ENCODE measurements at places on chromosomes 4 and X. TPM values are rescaled to one million over a fixed set of nuclear protein-coding genes. Genes with fewer than 3 reads are reported as not detected.

DNA sequence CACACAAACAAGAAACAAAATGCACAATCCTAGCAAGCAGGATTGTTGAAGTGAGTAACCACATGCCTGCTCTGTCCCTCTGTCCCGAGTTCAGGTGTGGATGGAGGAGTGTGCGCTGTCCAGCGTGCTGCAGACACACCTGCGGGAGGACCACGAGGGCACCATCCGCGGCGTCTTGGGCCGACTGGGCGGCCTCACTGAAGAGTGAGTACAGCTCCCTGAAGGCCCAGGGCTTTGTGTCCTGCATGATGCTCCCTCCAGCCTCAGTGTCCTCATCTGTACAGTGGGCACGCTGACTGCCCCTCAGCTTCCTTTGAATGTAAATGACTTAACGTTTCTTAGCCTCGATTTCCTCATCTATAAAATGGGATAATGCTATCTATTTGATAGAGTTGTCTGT, 82.5 kb downstream of the EVC start:
- H3K27ac ChIP-seq: no peak overlapping the region
- no peak overlapping the region for H3K4me3 ChIP-seq
- H3K27me3 ChIP-seq: no peaks in the 10 kb centered on the region
- no peaks in the 10 kb centered on the region for H3K4me1 ChIP-seq

DNA sequence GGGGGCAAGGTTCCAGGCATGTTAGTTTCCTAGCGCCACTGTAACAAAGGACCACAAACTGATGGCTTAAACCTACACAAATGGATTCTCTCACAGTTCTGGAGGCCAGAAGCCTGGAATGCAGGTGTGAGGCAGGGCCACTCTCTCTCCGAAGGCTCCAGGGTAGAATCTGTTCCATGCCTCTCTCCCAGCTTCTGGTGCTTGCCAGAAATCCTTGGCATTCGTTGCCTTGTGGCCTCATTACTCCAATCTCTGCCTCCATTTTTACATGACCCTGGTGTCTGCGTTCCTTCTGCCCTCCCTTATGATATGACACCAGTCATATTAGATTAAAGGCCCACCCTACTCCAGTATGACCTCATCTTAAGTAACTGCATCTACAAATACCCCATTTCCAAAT, 39.6 kb downstream of the CLDN34 start:
- no peaks in the 10 kb centered on the region for H3K36me3 ChIP-seq
- no peak overlapping the region for H3K4me3 ChIP-seq
- DNase-seq: no peak
- H3K27me3 ChIP-seq: no peaks in the 10 kb centered on the region
- no peaks in the 10 kb centered on the region for H3K4me1 ChIP-seq

DNA sequence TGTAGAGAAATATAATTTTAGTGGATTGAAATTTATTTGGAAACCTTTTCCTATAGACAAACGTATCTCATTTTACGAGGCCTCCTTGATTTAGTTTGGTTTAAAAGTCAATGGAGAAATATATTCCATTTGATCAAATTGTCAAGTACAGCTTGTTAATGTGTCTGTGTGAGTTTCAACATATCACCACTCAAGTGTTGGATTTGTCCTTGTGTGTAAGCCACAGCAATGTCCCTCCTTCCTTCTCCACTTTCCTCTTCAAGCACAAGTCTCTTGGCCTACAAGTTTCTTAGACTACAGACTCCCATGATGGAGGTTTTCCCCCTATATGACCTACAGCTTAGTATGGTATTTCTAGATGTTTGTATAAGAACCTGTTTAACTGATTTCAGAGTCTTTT, 104.7 kb downstream of the SYNPO2 start:
- H3K27me3 ChIP-seq: no peaks in the 10 kb centered on the region
- peaks cover 4% of the 10 kb centered on the region for H3K4me1 ChIP-seq
- no peaks in the 10 kb centered on the region for H3K36me3 ChIP-seq
- H3K4me3 ChIP-seq: no peak overlapping the region

- H3K4me1 ChIP-seq: peaks cover 28% of the 10 kb centered on the region
- no peak overlapping the region for H3K27ac ChIP-seq
- peaks cover 11% of the 10 kb centered on the region for H3K36me3 ChIP-seq
- no peaks in the 10 kb centered on the region for H3K27me3 ChIP-seq
- no peak for DNase-seq
- no peak overlapping the region for H3K4me3 ChIP-seq
Observed at GRCh38 chr4:88610771-88611170, 18.5 kb downstream of the HERC3 start.

Gene RHOXF2B
- total RNA-seq: not detected

DNA sequence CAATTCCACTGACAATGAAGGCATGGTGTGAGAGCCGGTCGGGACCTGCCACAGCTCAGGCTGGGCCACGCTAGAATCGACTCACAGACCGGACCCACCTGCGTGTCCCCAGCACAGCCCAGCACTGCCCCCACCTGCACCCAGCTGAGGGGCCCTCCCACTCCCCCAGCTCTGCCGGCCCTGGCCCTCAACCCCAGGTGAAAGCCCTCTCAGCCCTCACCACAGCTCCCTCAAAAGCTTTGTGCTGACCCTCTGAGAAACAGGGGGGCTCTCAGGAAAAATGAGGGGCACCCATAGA, 25.1 kb downstream of the GAK start:
- H3K4me1 ChIP-seq: no peaks in the 10 kb centered on the region
- H3K36me3 ChIP-seq: peaks cover 4% of the 10 kb centered on the region
- no peak overlapping the region for H3K4me3 ChIP-seq
- no peak for DNase-seq

Gene BEX4
- total RNA-seq: 13.3 TPM

Gene NAP1L5
- total RNA-seq: 1.9 TPM

Gene SORCS2
- total RNA-seq: 0.98 TPM

DNA sequence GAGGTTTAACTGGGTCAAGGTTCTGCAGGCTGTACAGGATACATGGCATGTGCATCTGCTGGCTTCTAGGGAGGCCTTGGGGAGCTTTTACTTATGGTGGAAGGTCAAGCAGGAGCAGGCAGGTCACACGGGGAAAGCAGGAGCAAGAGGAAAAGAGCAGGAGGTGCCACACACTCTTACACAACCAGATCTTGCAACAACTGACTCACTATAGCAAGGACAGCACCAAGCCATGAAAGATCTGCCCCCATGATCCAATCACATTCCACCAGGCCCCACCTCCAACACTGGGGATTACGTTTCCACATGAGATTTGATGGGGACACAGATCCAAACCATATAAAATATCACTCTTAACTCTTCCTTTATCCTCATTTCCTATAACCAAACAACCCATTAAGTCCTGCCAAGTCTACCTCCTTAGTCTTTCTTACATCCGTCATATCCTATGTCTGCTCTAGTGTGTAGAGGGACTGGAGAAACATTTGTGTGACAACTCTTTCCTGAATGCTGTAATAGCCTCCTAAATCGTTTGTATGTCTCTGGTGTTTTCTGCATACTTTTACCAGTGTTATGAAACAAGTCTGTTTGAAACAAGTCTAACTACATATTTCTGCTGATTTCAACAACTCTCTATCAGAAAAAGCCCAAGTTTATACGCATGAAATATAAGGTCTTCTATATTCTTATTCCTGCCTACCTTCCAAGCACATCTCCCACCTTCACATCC, 8.3 kb upstream of the RAP2C start:
- no peaks in the 10 kb centered on the region for H3K4me1 ChIP-seq
- no peak overlapping the region for H3K4me3 ChIP-seq
- no peaks in the 10 kb centered on the region for H3K27me3 ChIP-seq
- DNase-seq: no peak
- H3K27ac ChIP-seq: no peak overlapping the region

Gene MEPE
- total RNA-seq: not detected

DNA sequence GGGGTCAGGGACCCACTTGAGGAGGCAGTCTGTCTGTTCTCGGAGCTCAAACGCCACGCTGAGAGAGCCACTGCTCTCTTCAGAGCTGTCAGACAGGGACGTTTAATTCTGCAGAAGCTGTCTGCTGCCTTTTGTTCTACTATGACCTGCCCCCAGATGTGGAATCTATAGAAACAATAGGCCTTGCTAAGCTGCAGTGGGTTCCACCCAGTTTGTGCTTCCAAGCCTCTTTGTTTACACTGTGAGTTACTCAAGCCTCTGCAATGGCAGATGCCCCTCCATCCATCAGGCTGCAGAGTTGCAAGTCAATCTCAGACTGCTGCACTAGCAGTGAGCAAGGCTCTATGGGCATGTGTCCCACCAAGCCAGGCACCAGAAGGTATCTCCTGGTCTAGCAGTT, 158.1 kb downstream of the DTHD1 start:
- H3K27ac ChIP-seq: no peak overlapping the region
- H3K4me1 ChIP-seq: no peaks in the 10 kb centered on the region
- no peak for DNase-seq

- no peaks in the 10 kb centered on the region for H3K36me3 ChIP-seq
- H3K4me3 ChIP-seq: no peak overlapping the region
- H3K27ac ChIP-seq: no peak overlapping the region
- H3K27me3 ChIP-seq: no peaks in the 10 kb centered on the region
Observed at GRCh38 chrX:38750551-38750950, 50.7 kb upstream of the MID1IP1 start.

Gene EDA
- 4.8 TPM for total RNA-seq

- no peaks in the 10 kb centered on the region for H3K36me3 ChIP-seq
- DNase-seq: no peak
- H3K27ac ChIP-seq: no peak overlapping the region
- H3K4me1 ChIP-seq: no peaks in the 10 kb centered on the region
- no peak overlapping the region for H3K4me3 ChIP-seq
Observed at GRCh38 chrX:4550018-4550417, 836.6 kb upstream of the PRKX start.

DNA sequence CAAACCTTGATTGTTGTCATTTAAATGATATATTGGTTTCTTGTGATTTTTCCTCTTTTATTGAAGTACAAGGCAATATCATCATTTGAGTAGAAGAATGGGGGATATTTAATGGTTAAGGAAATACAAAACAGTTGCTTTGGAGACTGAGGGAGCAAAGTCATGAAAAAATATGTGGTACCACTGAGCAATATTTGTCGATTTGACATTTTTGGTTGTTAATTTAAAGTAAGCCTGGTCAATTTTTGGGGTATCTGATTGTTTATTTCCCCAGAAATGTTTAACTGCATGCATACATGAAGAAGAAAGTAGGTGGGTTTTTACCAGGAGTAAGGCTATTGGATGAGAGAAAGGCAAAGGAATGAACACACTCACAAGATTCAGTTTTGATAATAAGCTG, 556.2 kb downstream of the TRAM1L1 start:
- no peaks in the 10 kb centered on the region for H3K4me1 ChIP-seq
- no peak overlapping the region for H3K4me3 ChIP-seq
- H3K36me3 ChIP-seq: no peaks in the 10 kb centered on the region
- DNase-seq: no peak

- DNase-seq: no peak
- H3K4me1 ChIP-seq: no peaks in the 10 kb centered on the region
- H3K36me3 ChIP-seq: no peaks in the 10 kb centered on the region
- no peaks in the 10 kb centered on the region for H3K27me3 ChIP-seq
- no peak overlapping the region for H3K4me3 ChIP-seq
Observed at GRCh38 chrX:115939070-115939469, 231.5 kb upstream of the AGTR2 start.

Gene DGKQ
- 6.0 TPM for total RNA-seq

DNA sequence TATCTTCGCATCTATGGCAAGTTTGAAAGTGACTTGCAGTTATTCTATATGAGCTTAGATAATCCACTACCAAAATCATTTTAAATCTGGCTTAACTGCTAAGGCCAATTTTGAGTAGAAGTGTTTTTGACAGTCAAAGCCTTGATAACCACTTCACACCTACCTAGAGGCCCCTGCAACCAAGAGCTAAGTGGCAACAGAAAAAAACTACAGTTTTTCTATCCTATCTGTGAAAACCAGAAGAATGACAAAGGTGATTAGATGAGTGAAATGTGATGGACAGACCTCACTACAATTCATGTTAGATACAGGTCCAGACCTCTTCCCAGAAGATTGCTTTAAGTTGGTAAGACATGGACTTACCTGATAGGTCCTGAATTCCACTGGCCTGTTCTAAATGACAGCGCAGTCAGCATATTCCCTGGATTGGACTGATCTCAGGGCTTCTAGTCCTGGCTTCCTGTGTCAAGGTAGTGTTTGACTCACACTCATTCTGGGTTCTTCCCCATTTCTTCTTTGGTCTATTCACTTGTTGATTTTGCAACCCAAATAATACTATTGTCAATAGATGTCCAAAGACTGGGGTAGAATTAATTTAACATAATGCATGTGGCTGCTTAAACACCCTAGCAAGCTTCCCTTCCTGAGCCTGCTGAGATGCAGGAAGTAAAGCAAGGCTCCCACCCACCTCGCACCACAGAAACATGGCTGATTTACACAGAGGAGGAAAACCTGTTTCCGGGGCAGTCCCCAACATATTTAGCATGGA, 65.1 kb downstream of the PPP3CA start:
- H3K27ac ChIP-seq: no peak overlapping the region
- H3K36me3 ChIP-seq: no peaks in the 10 kb centered on the region
- H3K27me3 ChIP-seq: no peaks in the 10 kb centered on the region
- peaks cover 18% of the 10 kb centered on the region for H3K4me1 ChIP-seq
- no peak for DNase-seq

DNA sequence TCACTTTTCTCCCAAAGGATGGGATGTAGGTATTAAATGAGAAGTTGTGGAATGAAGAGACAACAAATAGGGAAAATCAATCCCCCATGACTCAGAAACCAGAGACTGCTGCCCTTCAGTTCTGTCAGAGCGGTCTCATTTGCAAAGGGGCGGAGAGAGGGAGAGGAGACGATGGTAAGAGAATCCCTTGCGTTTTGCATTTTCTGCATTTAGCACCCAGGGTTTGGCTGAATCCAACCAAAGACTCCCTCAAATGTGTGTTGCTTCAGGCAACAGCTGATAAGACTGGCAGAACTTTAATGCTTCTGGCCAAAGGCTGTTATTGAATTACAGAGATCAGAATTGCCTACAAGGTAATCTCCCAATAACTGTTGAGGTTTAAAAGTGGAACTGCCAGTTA, 230.2 kb downstream of the EVC2 start:
- no peak overlapping the region for H3K4me3 ChIP-seq
- H3K36me3 ChIP-seq: no peaks in the 10 kb centered on the region
- no peaks in the 10 kb centered on the region for H3K27me3 ChIP-seq

- no peak overlapping the region for H3K4me3 ChIP-seq
- H3K4me1 ChIP-seq: no peaks in the 10 kb centered on the region
- no peak for DNase-seq
- H3K36me3 ChIP-seq: no peaks in the 10 kb centered on the region
- no peaks in the 10 kb centered on the region for H3K27me3 ChIP-seq
Observed at GRCh38 chr4:15327311-15328298, 100.2 kb upstream of the C1QTNF7 start.

Gene PAK3
- 30.1 TPM for total RNA-seq
